Activated CD8-positive, alpha-beta memory T cell treated with anti-CD3 and anti-CD28 coated beads for 1 hour (primary cell): ENCODE measurements at places on chromosomes 13 and 19.

- DNase-seq, result no peak
These were observed 103.4 kb downstream of the FRY start for GRCh38 chr13:32135056-32135390.

- DNase-seq, result no peak
These were observed 62.3 kb downstream of the KCNC3 start for GRCh38 chr19:50266896-50267295.

DNA sequence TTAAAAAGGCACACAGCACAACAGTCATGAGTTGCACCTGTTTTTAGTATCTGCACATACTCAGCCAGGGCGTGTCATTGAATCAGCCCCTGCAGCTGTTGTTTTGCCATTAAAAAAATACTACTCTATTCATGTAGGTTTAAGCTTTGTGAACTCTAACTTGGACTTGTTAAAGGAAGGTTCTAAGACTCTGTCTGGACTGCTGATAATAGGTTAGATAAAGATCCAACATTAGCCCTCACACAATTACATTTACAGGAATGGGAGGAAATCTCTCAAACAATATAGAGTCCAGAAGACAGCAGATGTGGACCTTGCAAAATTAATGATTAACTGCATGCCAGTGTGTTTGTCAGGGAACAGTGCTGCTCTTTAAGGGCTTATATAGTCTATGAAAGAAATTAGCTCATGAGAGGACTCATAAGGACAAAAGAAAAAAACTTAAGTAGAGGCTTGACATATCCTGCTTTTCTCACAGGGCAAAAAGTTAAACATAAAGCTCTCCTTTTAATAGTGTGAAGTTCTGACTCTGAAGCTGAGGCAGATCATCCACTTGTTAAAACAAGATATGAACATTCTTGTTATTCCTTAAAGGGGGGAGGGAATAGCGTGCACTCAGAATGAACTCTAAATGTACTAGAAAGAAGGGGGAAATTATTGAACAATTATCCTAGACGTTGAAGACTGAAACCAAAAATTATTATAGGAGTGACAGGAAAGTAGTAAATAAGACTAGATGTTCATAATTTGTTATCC, 243.6 kb downstream of the NDFIP2 start:
- DNase-seq, result no peak

GRCh38 chr19:6768236-6768785, 1.1 kb upstream of the SH2D3A start:
- DNase-seq, result no peak

DNA sequence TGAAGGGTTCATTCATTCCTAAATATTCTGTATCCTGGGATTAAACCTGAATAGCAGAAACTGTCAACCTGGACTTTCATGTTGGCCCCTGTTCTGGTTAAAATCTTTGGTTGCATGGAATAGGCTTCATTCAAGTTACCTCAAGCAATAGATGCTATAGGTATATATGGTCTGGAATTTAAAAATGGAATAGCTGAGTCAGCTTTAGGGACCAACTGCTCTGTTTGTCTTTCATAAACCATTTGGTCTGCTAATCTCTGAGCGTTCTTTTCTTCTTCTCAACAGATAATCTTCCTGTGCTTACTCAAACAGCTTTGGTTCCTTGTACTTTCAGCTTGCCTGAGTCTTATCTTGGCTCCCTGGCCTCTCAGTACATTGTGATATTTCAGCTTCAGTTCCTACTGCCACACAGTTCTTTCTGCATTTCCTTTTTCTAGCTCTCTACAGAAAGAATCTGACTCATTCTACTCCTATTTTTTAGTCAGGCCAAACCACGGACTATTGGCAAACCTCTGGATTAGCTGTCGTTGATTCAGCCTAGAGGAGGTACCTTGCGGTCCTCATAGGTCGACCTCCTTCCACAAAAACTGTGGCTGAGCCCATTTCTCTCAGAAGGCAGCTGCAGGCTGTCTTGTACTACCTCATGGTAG, 35.9 kb upstream of the MAB21L1 start:
- no peak for DNase-seq

DNA sequence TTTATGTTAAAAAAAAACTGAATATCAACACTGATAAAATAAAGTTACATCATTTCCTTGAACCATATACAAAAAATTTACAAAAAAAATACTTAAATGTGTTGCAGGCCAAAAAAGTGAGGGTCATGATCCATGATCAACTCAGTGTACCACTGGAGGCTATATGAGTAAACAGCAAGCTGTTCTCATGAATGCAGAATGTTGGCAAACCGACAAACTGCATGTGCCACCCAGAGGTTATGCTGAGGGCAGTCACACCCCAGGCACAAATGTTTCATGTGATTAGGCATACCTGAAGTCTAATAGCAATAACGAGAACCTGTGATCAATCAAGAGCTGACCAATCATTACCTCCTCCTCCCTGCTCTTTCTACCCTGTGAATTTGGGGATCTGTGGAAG, 91.9 kb downstream of the ZNF431 start:
- DNase-seq, result no peak

GRCh38 chr13:106588367-106588766, 20.4 kb upstream of the ARGLU1 start:
- DNase-seq, result no peak

DNA sequence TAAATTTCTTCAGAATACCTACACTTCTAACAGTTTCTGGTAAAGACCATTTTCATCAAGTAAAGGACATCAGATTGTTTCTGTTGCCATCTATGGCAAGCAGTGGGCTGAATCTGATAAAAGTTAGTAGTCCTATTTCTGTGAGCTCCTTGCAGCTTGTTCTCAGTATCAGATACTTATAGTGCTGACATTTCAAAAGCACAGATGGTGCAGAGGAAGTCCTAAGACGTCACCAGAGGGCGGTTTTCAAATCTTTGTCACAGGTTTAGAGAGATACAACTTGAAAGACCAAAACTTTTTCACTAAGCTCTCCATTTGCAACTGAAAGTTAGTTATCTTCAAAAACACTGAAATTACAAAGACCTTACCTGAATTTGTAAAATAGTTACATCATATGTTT, 719.8 kb downstream of the SLITRK1 start:
- no peak for DNase-seq

DNA sequence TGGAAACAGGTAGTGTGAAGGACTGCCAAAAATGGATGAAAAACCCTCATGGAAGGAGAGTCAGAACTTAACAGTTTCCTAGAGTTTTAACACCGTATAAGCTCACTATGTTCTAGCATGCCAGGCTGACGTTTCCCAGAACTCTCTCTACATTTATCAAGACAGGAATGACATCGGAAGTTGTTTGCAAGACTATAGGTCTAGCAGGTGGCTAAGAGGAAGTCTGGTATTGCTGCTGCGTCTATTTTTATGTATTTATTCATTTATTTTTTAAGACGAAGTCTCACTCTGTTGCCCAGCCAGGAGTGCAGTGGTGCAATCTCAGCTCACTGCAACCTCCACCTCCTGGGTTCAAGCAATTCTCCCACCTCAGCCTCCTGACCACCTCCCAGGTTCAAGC, 20.5 kb upstream of the ARL11 start:
- DNase-seq, result no peak

- DNase-seq, result no peak
These were observed 34.8 kb downstream of the TGDS start for GRCh38 chr13:94561126-94561525.
